Activated T-helper 1 cell treated with anti-CD3 and anti-CD28 coated beads, Interleukin-12 subunit alpha, Interleukin-12 subunit beta, Interleukin-2, Interleukin-4 antibody, amounts not matched to agents 30 ng/mL and 10 ng/mL and 1 ng/mL, durations not matched to agents 14 hours and 24 hours and 36 hours (primary cell): ENCODE measurements at places on chromosomes 2 and 18.
A peak's percentile ranks its signal among the peaks of the same experiment; 100 is the strongest.

DNA sequence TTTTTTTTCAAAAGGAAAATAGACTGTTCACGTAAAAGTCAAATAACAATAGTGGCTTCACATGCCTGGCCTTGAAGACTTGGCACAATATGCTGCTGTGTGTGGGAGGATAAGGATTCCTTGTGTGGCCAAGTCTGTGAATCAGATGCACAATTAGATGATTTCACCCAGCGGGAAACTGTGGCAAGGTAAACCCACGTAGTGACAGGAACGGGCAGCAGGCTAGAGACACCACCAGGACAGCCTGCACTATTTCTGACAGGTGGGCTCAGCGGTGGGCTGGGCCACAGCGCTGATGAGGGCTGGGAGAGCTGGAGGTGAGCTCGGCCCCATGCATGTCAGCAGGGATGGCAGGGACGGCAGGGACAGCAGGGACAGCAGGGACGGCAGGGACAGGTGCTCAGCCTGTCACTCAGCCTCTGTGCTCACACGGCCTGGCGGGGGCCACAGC lies 21.6 kb downstream of the SNORC start:
- no peak for DNase-seq

- DNase-seq = peak; percentile 12
Measured at GRCh38 chr18:26103579-26103978, 13.2 kb upstream of the SS18 start.

GRCh38 chr2:237962432-237963084 lies 4.3 kb upstream of the UBE2F start:
- DNase-seq = no peak

- DNase-seq = peak; percentile 51
Measured at GRCh38 chr2:60555066-60555782, 1.8 kb upstream of the BCL11A start.

DNA sequence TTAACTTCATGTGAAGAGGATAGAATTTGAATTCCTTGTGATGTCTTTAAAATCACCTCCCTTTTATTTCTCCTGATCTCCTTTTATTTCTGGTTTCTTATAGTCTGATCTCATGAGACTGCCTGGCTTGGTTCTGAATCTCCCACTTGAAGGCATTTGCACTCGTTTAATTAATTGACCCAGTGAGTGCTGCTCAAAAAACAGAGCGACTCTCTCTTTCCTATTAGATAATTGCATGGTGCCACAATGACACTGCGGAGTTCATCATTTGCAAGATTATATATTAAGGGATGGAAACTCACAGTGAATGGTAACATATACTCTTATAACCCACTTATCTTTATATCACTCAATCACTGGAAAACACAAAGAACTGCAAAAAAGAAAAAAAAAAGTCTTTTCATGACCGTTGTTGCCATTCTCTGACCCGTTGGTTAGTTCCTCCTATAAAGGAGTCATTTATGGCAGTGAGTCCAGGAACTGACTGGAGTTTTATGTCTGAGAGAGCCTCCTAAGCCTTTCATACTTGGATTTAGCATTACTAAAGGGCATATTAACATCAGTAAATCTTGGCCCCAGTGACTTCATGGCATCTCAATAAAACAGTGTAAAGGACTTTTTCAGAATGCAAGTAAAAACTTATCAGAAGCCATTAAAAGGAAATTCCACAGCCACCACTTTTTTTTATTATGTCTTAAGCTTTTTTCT lies 103.3 kb upstream of the EPHA4 start:
- no peak for DNase-seq

DNA sequence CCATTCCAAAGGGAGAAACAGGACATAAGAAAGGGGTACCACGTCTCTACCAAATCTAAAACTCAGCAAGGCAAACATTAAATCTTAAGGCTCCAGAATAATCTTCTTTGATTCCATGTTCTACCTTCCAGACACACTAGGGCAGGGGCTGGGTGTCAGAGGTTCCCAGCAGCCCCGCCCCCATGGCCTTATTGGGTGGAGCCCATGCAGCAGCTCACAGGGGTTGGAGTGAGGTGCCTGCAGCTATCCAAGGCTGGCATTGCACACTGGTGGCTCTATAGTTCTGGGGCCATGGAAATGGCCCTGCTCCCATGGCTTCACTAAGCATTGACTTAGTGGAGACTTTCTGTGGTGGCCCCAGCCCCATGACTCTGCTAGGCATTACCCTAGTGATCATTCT lies 14.9 kb upstream of the OSR1 start:
- DNase-seq = no peak

GRCh38 chr18:70432804-70433400 lies 144.1 kb downstream of the SOCS6 start:
- DNase-seq = no peak

GRCh38 chr2:51297488-51297887 lies 265.6 kb upstream of the NRXN1 start:
- DNase-seq = no peak

DNA sequence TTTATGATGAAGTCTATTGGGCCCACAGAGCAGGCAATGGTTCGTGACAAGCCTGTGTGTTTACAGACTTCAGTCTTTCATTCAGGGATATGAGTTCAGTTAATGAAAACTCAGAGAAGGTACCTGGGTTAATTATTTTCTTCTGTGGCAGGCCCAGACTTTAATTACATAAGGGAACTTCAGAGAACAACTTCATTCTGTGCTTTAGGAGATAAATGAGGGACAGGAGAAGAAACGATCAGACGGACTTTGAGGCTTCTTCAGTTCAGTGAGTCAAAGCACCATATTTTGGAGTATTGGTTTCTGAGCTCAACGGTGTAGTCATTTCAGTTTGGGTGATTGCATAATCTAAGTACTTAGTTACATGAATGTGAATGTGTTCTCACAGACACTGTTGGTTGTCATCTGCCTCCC lies 203.0 kb upstream of the KCNJ3 start:
- no peak for DNase-seq

DNA sequence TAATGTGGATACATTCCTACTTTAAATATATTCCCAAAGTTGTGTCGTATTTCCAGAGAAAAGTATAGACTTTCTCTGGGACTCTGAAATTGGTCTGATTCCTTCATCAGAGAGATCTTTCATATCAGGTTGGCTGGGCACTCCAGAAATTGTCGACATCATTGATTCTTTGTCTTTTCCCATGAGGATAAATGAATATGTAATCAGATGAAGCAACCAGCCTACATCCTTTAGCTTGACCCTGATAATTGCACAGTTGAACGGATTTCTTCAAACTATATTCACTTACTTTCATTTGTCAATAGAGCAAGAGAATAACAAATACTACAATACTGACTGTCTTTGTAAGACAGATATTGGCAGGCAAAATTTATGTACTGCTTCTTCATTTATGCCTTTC lies 680.2 kb upstream of the LRRTM4 start:
- no peak for DNase-seq

GRCh38 chr2:127348426-127349000 lies 39.3 kb downstream of the MAP3K2 start:
- DNase-seq = no peak

DNA sequence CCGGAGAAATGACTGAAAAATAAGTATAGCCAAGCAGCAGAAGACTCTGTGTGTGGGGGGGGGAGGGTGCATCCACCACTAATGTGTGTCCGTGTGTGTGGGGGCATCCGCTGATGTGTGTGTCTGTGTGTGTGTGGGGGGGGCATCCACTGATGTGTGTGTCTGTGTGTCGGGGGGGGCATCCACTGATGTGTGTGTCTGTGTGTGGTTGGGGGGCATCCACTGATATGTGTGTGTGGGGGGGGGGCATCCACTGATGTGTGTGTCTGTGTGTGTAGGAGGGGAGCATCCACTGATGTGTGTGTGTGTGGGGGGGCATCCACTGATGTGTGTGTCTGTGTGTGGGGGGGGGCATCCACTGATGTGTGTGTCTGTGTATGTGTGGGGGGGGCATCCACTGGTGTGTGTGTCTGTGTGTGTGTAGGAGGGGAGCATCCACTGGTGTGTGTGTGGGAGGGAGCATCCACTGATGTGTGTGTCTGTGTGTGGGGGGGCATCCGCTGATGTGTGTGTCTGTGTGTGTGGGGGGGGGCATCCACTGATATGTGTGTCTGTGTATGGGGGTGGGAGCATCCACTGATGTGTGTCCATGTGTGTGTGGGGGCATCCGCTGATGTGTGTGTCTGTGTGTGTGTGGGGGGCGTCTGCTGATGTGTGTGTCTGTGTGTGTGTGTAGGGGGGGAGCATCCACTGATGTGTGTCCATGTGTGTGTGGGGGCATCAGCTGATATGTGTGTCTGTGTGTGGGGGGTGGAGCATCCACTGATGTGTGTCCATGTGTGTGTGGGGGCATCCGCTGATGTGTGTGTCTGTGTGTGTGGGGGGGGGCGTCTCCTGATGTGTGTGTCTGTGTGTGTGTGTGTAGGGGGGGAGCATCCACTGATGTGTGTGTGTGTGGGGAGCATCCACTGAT lies 125.0 kb downstream of the NFATC1 start:
- no peak for DNase-seq

- DNase-seq = no peak
Measured at GRCh38 chr2:238016526-238016925, 44.3 kb upstream of the SCLY start.

- no peak for DNase-seq
Measured at GRCh38 chr2:174112073-174112472, 136.3 kb downstream of the OLA1 start.

GRCh38 chr2:195468771-195469170 lies 188.3 kb upstream of the SLC39A10 start:
- DNase-seq = no peak

- DNase-seq = no peak
Measured at GRCh38 chr2:10449486-10449831, 1.3 kb upstream of the ODC1 start.

GRCh38 chr2:219687882-219688559 lies 60.6 kb downstream of the SLC4A3 start:
- DNase-seq = no peak

DNA sequence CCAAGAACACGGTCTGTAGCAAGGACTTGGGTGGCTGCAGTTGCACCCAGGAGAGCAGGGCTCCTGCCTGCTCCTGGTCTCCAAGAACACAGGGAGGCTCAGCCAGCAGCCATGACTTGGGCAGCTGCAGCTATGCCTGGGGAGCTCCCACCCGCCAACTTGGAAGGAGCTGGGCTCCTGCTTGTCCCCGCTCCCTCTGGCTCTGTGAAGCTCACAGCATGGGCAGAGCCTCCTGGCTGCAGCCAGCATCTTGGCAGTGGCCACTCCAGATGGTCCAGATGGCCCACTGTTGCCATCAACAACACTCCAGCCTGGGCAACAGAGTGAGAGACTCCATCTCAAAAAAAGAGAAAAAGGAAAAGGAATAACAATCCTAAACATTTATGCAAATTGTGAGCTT lies 5.2 kb downstream of the ZSCAN30 start:
- no peak for DNase-seq
